ENCODE measurements at places on chromosomes 11 and 22.

DNA sequence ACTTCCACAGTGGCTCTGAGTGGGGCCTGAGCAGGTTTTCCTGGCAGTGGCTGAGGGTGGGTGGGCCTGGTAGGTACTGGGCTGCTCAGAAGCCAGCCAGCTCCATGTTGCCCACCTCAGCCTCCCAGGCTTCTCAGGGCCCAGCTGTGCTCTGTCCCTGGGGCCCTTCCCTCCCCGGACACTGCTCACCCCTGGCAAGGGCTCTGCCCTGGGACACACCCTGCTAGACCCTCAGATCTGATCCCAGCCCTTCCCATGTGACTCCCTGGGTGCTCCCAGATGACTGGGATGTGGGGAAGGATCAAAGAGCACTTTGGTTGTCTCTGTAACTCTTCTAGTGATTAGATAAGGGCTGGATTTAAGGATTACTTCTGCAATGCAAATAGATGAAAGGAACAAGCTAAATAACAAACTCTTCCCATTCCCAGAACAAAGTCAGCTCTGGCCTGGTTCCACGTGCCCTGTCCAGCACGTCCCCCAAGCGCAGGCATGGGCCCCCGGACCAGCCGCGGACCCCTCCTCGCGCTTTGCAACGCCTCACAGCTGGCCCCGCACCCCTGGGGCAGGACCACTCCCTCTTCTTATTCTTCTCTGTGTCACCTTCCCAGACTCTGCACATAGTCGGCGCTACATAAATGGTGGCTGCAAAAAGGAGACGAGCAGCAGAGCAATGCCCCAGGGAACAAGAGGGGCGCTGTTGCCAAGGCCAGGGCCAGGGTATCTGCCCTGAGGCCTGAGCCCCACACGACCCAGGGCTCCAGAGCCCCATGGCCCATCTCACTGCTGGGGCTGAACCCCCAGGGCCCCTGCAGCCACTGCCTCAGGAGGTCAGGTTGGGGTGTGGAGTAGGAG is 5.7 kb upstream of the KRTAP5-6 start:
- H3K4me3 ChIP-seq, result no peak overlapping the region
- DNase-seq, result no peak
- no peak overlapping the region for H3K27ac ChIP-seq
- no peaks in the 10 kb centered on the region for H3K36me3 ChIP-seq

DNA sequence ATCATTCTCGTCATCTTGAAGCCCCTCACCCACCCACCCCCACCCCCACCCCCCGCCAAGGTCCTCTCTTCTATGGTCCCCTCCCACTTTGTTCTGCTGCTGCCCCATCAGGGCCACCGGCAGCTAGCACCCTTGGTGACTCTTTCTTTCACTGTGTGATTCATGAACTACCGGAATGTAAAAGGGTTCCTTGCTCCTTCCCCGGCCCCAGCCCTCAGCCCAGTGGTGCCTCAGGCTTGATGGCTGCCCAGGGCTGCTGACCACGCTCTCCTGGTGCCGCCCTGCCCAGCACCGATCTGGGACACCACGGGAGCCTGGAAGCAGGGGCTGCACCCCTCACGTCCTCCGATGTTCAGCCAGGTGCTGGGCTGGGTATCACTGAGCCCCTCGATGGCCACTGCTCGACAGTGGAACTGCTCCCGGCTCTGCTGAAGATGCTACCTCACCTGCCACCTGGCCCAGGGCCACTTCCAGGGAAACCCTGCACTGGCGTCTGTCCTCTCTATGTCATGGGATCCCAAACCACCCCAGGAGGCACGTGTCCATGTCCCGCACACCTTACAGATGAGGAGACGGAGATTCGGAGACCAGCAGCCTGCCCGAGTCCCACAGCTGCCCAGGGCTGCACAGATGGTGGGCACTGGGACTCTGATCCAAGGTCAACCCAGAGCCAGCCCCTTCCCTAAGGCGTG is 39.7 kb downstream of the IGLL5 start:
- no peak overlapping the region for H3K4me3 ChIP-seq
- no peak overlapping the region for H3K27ac ChIP-seq
- H3K4me1 ChIP-seq, result peaks cover 17% of the 10 kb centered on the region
- no peaks in the 10 kb centered on the region for H3K36me3 ChIP-seq
- H3K27me3 ChIP-seq, result peaks cover 6% of the 10 kb centered on the region

DNA sequence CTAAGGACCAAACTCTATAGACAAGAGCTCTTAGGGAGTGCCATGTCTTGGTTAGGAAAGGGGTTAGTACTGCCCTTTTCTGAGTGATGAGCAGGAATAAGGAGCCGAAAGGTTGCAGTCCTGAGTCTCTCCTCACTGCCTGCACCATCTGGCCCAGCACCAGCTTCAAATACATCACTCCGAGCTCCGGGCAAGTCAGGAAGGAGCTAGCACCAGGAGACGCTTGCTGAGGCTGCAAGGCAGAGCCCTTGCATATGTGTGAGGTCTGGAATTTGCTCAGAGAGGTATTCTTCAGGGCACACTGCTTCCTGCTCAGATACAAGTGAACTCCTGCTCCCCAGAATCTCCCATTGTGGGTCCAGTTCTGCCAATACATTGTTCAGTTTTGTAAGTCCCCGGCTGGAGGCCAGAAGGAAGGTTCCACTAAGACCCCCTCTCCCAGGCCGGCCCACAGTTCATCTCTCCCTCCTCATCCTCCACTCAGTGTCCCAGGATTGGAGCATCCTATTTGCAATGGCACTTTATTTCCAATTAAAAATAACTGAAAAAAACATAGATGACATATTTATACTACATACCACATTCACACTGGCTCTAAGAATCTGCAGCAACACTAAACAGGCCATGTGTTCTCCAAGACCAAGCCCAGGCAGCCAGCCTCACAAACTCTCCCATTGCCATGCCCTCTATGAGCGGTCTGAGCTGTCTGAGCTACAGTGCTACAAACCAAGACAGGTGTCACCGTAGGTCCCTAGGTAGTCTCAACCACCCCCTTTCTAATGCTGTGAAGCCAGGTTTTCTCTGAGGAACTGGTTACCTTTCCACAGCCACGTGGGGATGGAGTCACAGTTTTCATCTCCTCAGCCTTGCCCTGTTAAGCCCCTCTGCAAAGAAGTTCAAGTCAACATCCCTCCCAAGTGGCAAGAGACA is 55.1 kb upstream of the SPATA19 start:
- H3K36me3 ChIP-seq, result no peaks in the 10 kb centered on the region
- no peak overlapping the region for H3K27ac ChIP-seq
- H3K4me3 ChIP-seq, result no peak overlapping the region

DNA sequence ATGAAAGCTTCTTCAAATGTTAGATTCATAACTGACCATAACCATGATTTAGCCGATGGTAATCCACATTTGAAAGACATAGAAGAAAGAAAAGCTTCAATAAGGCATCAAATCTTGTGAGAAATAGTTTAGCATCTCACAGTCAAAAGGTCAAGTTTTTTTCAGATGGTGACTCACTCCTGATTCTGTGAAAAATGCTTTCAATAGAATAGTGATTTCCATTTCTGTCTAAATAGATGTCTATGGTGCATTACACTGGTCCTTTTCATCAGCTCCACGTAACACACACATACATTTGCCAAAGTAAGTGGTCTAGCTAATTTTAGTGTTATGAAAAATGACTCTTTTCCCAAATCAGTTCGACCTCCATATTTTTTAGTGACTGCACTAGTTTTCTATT is 139.2 kb downstream of the LRRC4C start:
- no peaks in the 10 kb centered on the region for H3K36me3 ChIP-seq
- H3K4me3 ChIP-seq, result no peak overlapping the region
- DNase-seq, result no peak
- H3K4me1 ChIP-seq, result no peaks in the 10 kb centered on the region
- H3K27me3 ChIP-seq, result no peaks in the 10 kb centered on the region
- no peak overlapping the region for H3K27ac ChIP-seq

DNA sequence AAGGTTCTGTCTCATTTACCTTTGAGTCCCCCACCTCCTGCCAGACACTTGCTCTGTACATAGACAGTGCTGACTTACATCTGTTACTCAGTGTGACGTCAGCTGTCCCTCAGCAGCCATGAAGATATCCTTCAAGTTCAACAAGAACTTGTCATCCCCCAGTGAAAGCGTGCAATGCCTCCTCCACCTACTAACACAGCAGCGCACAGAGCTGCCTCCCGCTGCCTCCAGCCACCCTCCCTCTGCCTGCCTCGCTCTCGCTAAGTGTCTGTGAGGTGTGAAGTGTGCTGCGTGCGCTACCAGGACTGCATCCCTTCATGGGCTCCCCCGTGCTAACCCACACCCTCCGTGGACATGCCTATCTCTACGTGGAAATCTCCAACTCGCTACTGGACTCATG is 621.4 kb downstream of the BRD1 start:
- H3K27me3 ChIP-seq, result no peaks in the 10 kb centered on the region
- DNase-seq, result no peak
- no peak overlapping the region for H3K4me3 ChIP-seq
- no peak overlapping the region for H3K27ac ChIP-seq

- DNase-seq, result no peak
- H3K4me3 ChIP-seq, result no peak overlapping the region
- H3K27ac ChIP-seq, result no peak overlapping the region
- no peaks in the 10 kb centered on the region for H3K27me3 ChIP-seq
Observed at GRCh38 chr22:32444068-32444467, 20.2 kb downstream of the BPIFC start.

- H3K36me3 ChIP-seq, result no peaks in the 10 kb centered on the region
- H3K27ac ChIP-seq, result no peak overlapping the region
- H3K4me1 ChIP-seq, result peaks cover 3% of the 10 kb centered on the region
Observed at GRCh38 chr11:19577976-19578619, 134.5 kb upstream of the NAV2 start.

DNA sequence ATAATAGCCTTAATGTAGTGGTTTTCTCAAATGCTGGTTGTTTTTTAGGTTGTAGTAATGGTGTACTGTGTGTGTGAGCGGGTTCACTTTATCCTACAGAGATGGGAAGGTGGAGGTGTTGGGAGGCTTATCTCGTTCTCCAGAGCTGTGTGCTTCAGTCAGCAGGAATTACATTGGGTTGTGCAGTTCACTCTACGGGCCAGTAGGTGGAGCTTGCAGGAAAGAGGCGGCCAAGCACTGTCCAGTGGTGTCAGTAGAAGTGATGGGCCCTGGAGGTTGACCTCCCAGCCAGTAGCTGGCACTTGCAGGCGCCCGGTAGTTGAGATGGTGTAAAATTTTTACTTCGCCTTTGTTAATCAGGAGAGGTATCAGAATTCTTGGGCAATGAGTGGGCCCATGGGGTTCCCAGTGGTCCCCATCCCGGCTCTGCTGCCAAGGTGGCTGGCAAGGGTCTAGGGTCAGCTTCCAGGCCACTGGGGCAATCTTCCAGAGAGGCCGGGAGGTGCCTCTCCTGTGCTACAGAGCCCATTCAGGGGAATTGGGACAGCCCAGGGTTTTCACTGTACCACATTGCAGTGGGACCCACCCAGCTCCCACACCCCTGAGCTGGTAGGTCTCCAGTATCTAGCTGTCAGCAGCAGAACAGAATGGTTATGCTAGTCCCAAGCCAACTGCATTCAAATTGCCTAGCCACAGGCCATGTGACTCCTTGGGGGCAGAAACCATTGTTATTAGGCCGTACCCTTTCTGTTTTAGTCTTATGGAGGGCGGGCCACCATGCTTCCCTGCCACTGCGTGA is 43.9 kb downstream of the BIRC2 start:
- H3K4me3 ChIP-seq, result no peak overlapping the region
- peaks cover 70% of the 10 kb centered on the region for H3K36me3 ChIP-seq
- H3K4me1 ChIP-seq, result no peaks in the 10 kb centered on the region
- H3K27ac ChIP-seq, result no peak overlapping the region
- DNase-seq, result peak; percentile 41

DNA sequence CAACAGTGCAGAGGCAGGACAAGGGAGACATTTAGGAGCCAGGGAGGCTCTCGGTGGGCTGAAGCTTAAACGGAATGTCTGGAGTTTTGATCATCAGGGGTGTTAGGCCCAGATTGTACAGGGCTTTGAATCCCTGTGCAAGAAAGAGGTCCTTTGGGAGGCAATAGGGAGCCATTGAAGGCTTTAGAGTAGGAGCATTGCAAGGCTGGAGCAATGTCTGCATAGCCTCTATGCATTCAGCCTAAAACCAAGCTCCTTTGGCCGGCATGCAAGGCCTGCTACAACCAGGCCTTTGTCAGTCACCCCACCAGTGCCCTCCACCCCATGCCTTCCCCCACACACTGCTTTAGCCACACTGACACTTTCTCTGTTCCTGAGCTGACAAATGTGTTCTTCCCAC is 47.4 kb upstream of the FGF3 start:
- no peaks in the 10 kb centered on the region for H3K4me1 ChIP-seq
- peaks cover 7% of the 10 kb centered on the region for H3K27me3 ChIP-seq
- no peaks in the 10 kb centered on the region for H3K36me3 ChIP-seq
- H3K27ac ChIP-seq, result no peak overlapping the region
- no peak for DNase-seq
- no peak overlapping the region for H3K4me3 ChIP-seq

DNA sequence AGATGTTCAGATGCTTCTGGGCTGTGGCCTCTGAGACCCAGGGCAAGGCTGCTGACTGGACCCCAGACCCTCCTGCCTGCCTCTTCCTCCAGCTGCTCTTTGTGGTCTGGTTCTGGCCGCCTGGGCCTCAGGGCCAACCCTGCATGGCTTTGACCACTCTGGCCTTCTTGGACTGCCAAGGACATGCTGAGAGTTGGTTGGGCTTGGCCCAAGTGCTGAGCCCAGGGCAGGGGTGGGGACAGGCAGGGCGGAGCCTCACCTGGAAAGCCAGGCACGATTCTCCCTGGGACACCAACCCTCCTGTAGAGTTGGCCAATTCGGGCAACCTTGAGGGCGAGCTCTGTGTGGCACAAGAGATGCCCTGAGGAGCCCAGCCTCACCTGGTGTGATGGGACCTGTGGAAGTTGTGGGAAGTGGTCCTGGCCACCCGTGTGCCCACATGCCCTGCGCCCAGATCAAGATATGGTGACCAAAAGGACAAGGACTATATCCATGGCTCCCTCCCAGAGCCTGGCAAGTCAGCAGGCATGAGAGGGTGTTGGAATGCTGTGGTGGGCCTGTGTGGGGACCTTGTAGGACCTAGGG is 11.6 kb downstream of the TANGO2 start:
- DNase-seq, result no peak
- no peaks in the 10 kb centered on the region for H3K27me3 ChIP-seq
- no peaks in the 10 kb centered on the region for H3K4me1 ChIP-seq
- no peak overlapping the region for H3K27ac ChIP-seq

DNA sequence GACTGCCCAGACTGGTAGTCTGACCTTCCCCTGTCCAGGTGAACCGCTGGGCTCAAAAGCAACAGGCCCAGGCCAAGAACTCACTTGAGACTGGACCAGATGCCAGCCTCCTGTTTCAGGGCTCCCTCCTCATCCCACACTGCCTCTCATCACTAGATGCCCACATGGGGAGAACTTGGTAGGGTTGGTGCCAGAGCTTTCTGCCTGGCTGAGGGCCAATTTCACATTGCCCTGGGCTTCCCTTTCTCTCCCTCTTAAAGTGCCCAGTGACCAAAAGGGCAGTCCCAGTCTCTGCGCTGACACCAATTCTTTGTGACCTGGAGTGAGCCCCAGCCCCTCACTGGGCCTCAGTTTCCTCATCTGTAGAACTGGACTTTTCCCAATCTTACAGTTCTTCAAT is 41.7 kb downstream of the C11orf58 start:
- no peak for DNase-seq
- no peak overlapping the region for H3K4me3 ChIP-seq
- H3K27me3 ChIP-seq, result no peaks in the 10 kb centered on the region
- H3K36me3 ChIP-seq, result peaks cover 3% of the 10 kb centered on the region
- H3K4me1 ChIP-seq, result peaks cover 9% of the 10 kb centered on the region

Measured in thymus (tissue), 14 donors.